Activated CD8-positive, alpha-beta memory T cell treated with anti-CD3 and anti-CD28 coated beads for 1 hour (primary cell): ENCODE measurements at places on chromosomes 3 and 15.

DNA sequence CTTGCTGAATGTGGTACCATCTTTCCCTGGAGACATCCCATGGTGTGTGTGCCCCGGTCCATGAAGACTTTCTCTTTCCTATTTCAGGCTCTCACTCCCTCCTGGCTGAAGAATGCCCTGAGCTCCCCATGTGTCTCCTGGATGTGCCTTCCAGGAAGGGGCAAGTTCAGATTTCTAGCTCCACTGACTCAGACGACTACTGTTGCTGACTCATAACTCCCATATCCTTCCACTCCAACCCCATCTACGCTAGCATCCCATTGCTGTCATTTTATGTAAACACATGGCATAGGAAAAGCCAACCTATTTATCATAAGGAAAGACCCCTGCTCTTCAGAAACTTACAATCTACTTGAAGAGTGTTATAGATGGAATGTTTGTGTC, 95.0 kb downstream of the ADCY5 start:
- no peak for DNase-seq

DNA sequence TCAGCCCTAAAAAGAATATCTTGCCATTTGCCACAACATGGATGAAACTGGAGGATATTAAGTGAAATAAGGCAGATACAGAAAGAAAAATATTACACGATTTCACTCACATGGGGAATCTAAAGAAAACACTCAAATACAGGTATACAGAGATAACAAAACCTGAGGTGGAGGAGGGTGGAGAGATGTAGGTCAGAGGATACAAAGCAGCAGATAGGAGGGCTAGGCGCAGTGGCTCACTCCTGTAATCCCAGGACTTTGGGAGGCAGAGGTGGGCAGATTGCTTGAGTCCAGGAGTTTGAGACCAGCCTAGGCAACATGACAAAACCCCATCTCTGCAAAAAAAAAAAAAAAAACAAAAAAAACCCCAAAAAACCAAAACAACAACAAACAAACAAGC, 23.2 kb upstream of the SRPRB start:
- DNase-seq: no peak

GRCh38 chr15:77069521-77070121, 1.3 kb downstream of the TSPAN3 start:
- no peak for DNase-seq

GRCh38 chr3:71310359-71310979, 273.1 kb downstream of the FOXP1 start:
- no peak for DNase-seq

DNA sequence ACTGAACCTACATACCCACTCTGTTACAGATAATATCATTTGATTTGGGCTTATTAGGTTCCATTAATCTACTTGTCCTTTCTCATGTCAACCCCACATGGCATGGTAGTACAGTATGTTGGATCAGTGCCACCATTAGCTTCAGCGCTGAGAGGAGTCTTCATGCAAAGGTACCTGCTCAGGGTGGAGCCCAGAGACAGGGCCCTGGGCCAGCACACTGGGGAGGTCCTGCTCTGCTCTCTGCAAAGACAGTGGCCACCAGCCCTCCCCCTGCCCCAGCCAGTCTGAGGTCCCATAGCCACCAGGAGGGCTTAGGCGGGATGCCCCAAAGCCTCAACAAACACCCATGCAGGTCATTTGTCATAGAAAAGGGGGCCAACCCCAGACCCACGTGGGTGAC, 71.0 kb downstream of the ATP10A start:
- DNase-seq: no peak

- no peak for DNase-seq
Observed at GRCh38 chr3:62587169-62587568, 213.8 kb upstream of the FEZF2 start.

GRCh38 chr15:25248583-25249235, 190.1 kb downstream of the UBE3A start:
- DNase-seq: no peak

DNA sequence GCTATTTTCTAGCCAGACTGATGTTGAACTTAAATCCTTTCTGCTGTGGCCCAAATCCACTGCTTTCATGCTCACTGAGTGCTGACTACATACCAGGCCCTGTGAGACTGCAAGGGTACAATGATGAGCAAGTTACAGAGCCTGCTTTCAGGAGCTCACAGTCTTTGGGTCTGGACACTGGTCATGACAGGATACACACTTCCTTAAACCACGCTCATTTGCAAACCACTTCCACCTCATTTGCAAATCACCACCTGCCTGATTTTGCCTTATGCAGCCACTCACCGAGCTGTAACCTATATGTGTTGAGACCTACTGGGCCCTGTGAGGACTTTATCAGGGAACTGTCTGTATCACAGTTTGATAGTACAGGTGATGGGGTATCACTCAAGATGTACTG, 50.2 kb upstream of the LRRC58 start:
- DNase-seq: no peak

DNA sequence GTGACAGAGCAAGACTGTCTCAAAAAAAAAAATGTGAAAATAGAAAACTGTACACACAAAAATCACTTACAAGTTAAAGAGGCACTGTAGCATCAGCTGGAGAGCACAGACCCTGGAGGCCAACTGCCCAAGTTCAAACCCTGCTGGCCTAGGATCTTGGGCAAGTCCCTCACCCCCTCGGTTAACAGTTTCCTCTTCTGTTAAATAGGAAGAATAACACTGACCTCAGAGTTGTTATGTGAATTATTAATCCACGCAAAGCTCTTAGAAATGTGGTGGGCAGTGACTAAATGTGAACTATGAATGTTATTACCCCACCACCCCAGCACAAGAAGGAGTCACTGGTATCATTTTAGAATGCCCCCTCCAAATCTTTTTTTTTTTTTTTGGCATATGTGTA, 11.2 kb downstream of the CIB1 start:
- DNase-seq: no peak

- no peak for DNase-seq
Observed at GRCh38 chr15:46855388-46855787, 861.9 kb upstream of the SEMA6D start.

DNA sequence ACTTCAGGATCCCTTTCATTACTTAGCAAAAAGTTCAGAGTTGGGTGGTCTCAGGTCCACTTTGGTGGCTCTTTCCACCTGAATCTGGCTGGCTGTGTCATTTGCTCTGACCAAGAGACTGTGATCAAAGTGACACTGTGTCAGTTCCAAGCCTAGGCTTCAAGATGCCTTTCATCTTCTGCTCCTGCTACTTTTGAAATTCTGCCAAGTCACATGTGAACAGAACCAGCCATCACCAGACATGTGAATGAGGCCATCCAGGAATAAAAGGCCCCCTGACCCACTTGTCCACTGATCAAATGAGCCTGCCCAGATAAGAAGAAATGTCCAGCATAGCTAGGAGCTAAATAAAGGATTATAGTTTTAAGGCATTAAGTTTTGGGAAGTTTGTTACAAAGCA, 132.2 kb downstream of the OSBPL10 start:
- no peak for DNase-seq

DNA sequence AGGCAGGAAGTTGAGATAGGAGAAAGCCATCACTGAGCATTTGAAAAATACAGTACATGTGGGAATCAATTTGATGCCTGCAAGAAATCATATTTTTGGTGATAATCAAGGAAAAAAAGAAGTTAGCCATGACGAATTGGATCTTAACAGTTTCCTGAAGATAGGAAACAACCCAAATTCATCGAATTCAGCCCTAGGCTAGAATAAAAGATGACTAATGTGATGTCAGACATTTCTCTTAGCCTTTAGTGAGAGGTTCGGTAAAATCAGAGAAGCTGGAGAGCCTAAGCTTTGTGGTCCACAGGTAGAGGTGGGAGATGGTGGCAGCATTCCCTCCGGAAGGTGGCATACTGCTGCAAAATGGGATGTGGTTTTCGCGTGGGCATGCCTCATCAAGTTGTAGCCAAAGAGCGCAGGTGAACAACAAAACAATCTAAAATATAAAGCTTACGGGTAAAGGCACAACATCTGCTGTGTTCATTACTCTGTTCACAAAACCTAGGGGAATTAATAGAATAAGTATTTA, 144.1 kb upstream of the ALCAM start:
- DNase-seq: no peak

- no peak for DNase-seq
Observed at GRCh38 chr3:158916111-158916510, 114.3 kb downstream of the MFSD1 start.

- no peak for DNase-seq
Observed at GRCh38 chr3:141790171-141790570, 27.0 kb downstream of the GRK7 start.

- no peak for DNase-seq
Observed at GRCh38 chr3:150968341-150969035, 4.0 kb downstream of the CLRN1 start.

GRCh38 chr15:76973362-76973743, 21.6 kb upstream of the PSTPIP1 start:
- DNase-seq: peak; percentile 42

- DNase-seq: peak; percentile 46
Observed at GRCh38 chr3:50260027-50260941, 8.7 kb upstream of the SEMA3B start.

GRCh38 chr3:172808969-172809546, 58.5 kb downstream of the ECT2 start:
- no peak for DNase-seq

DNA sequence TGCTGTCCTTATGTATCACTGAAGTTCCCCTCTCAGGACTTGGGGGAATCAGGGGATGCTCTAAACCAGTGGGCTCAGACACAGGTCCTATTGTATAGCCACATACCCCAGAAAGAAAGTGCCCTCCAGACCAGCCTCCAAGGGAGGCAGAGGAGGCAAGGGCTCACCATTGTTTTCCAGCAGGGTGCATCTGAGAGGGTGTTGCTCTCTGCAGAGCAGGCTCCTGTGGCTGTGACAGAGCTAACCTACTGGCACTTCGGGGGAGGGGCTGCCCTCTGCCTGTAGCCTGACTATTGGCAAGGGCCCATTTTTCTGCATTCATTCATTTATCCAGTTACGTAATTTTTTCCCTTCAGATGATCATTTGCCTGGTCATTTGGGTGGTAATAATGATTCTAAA, 39.9 kb downstream of the EEFSEC start:
- DNase-seq: no peak

- DNase-seq: no peak
Observed at GRCh38 chr3:52437326-52438103, 7.4 kb downstream of the SEMA3G start.

GRCh38 chr15:74530771-74531143, 10.3 kb upstream of the ARID3B start:
- no peak for DNase-seq

DNA sequence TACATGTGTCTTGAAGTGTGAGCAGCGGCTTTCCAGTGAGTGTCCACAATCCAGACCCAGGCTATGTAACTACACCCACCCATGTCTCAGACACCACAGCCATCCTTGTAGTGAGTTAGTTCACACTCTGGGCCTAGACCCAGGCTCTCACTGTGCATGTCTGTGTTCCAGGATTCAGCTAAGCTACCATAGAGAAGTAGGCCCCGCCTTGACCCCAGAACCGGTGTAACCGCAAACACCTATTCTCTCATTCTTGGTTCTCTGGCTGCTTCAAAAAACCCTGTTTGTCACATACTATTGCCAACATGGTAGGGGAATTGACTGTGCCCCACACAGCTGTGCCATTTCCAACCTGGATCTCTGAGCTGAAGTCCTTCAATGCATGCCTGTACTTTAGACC, 560.6 kb downstream of the RSL24D1 start:
- no peak for DNase-seq

DNA sequence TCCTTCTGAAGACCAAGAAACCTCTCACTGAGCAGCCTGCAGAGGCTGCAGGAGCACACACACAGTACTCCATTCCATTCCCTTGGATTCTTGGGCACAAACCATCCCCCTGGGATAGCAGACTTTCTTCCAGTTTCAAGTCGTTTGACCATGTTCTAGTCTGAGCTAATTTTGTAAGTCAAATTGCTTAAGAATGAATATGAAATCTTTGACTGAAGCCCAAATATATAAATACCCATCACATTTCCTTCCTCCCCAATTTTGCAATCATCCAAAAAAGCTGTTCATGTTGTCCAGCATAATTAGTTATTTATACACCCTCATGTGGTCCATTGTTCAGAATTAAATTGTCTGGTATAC, 231.2 kb upstream of the TPRG1 start:
- DNase-seq: no peak

- DNase-seq: no peak
Observed at GRCh38 chr15:51444807-51445206, 103.4 kb downstream of the GLDN start.

GRCh38 chr3:167318996-167319615, 61.0 kb downstream of the ZBBX start:
- DNase-seq: no peak

GRCh38 chr3:197367081-197367780, 68.8 kb upstream of the DLG1 start:
- DNase-seq: no peak

GRCh38 chr3:115709093-115709492, 85.8 kb downstream of the GAP43 start:
- DNase-seq: no peak

DNA sequence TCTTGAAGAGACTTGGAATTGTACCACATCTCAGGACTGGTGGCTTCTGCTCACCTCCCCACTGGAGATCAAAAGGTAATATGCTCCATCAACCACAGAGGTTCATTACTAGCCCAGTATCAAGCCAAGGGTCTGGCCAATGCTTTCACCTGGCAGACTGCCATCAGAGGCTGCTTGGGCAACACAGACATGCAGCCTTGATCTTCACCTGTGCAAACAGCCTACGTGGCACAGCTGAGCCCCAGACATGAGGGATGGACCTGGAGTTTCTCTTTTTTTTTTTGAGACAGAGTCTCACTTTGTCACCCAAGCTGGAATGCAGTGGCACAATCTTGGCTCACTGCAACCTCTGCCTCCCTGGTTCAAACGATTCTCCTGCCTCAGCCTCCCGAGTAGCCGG, 105.6 kb upstream of the HES1 start:
- no peak for DNase-seq

GRCh38 chr3:119589102-119589773, 8.4 kb upstream of the PLA1A start:
- no peak for DNase-seq

DNA sequence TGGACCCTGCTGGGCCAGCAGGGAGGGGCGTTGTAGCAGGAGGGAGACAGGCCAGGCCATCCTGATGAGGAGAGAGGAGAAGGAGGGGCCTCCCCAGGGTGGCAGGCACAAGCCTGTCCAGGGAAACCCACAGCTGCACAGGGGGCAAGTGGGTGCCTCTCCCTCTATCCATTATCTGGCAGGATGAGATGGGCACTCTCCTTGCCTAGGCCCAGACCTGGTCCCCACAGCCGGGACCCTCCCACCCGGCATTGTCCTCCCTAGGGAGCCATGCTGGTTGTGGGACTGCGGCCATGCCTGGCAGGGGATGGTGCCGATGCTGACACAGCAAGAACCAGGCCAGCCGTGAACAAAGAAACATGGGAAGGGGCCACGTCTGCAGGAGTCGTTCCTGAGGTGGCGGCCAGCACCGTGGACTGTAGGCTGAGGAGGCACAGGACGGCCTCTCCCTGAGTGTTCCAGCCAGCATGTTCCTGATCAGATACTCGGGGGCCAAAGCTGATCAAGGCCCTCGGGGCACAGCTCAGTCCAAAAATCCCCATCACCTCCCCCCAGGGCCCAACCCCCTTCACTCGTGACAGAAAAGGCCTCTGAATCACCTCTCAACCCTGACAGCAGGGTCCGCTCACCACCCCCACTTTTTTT, 19.2 kb upstream of the CYP11A1 start:
- DNase-seq: no peak
